Activated CD4-positive, alpha-beta T cell treated with anti-CD3 and anti-CD28 coated beads, Interleukin-2, amount 50 U/mL, for 1 hour (primary cell): ENCODE measurements at places on chromosomes 1 and 21.

DNA sequence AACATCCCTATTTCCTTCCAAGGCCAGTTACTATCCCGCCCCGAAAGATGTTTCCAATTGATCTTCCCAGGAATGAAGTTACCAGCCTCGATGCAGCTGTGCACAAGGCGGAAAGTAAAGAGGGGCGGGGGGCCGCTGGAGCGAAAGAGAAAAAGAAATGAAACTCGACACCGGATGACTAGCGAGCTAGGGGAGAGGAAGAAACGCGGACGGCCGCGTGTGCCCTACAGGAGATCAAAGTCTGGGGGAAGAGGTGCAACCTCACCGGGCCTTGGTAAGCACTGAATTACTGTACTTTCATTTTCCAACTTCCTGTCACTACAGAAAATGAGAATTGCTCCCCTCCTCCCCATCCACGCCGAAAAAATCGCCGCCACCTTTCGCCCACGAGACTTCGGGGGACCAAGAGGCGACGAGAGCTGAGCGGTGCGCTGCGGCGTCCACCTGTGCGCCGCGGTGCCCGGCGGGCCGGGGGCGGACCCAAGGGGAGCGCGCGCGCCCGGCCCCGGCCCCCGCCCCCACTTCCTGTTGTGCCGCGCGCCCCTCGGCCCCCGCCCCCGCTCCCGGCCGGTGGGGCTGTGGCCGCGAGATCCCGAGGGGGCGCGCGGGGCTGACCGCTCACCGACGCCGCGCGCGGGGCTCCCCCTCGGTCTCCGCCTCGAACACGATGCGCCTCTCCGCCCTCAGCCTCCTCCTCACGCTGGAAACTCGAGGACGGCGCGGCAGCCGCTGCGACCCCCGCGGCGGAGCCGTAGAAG is 622 bp downstream of the ELK4 start:
- DNase-seq = peak; percentile 78

DNA sequence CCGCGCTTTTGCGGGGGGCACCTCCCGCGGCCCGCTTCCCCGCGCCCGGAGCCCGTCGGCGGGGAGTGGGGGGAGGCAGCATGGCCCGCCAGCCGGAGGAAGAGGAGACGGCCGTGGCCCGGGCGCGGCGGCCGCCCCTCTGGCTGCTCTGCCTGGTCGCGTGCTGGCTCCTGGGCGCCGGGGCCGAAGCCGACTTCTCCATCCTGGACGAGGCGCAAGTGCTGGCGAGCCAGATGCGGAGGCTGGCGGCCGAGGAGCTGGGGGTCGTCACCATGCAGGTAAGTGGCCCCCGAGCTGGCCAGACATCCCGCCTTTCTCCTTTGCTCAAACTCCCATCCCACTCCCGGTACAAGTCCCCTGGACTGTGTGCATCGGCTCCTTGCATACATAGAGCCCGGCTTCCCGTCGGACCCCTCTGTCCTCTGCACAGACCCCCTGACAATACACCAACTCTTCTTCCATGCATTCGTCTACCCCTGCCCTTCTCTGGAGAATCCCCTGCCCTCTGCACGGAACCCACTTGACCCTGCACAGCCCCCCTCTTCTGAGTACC is 812 bp downstream of the CACHD1 start:
- DNase-seq = no peak

- no peak for DNase-seq
Measured at GRCh38 chr1:203126151-203126865, 1.2 kb upstream of the ADORA1 start.

GRCh38 chr1:2604156-2604843 is 17.7 kb downstream of the PRXL2B start:
- no peak for DNase-seq

- DNase-seq = no peak
Measured at GRCh38 chr1:54331843-54332463, 74.2 kb downstream of the SSBP3 start.

DNA sequence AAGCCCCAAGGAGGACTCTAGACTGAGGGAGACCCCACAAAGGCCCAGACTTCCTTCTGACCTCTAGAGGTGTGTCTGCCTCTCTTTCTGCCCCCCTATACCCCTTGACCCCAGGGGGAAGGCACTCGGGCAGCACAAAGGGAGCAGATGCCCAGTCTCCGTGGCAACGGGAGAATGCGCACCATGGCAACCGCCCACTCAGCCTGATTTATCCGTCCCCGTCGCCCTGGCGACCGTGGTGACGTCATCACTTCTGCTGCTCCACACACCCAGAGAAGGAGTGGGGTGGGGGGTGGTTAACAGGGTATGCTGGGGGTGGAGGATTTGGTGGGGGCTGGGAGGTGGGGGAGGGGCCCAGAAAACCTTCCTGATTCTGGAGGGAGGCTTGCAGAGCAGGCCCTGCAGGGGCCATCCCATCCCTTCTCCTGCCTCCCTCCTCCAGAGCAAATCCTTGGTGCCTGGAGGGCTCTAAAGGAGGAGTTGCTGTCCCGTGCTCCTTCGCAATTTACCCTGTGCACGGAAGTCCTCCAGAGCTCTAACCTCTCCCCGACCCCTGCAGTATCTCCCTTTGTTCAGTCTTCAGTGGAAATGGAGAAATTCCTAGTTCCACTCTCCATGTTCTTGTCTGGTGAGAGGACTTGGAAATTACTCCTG is 6.3 kb downstream of the CELF3 start:
- DNase-seq = peak; percentile 45

GRCh38 chr1:91712981-91713841 is 172.7 kb downstream of the TGFBR3 start:
- DNase-seq = no peak

- peak; percentile 53 for DNase-seq
Measured at GRCh38 chr1:201709564-201710295, 119.2 kb upstream of the IPO9 start.

- no peak for DNase-seq
Measured at GRCh38 chr1:171715813-171716251, 26.0 kb downstream of the VAMP4 start.

GRCh38 chr1:247487057-247487456 is 29.2 kb upstream of the OR2B11 start:
- peak; percentile 15 for DNase-seq

DNA sequence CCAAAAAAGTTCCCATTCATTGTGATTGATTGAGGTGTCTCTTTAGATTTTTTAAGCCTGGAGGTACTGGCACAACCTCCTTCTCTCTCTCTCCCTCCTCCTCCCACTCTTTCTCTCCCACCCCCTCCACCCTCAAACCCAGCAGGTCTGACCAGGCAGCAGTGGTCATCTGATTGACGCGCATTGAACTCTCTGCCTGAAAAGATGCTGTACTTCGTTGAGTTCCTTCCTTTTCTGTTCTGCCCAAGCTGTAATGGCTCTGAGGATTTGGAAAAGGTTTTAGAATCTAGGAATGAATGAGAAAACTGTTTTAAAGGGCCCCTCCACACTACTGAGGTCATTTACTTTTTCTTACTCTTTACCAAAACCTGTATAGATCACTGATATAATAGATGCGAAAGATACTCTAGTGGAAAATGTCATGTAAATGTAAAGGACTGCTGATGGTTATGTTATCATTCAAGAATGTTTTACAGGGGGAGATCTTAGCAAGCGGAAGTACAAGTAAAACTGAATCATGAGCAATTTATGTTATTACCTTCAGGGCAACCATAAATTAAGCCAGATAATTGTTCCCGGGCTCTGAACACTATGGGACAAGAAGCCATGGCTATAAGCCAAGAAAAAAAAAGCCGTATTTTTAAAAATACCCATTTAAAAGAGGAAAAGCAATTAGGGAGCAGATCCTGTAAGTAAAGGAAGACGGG is 25.2 kb upstream of the DYRK1A start:
- DNase-seq = no peak

GRCh38 chr1:208766832-208767231 is 522.6 kb upstream of the PLXNA2 start:
- DNase-seq = no peak

DNA sequence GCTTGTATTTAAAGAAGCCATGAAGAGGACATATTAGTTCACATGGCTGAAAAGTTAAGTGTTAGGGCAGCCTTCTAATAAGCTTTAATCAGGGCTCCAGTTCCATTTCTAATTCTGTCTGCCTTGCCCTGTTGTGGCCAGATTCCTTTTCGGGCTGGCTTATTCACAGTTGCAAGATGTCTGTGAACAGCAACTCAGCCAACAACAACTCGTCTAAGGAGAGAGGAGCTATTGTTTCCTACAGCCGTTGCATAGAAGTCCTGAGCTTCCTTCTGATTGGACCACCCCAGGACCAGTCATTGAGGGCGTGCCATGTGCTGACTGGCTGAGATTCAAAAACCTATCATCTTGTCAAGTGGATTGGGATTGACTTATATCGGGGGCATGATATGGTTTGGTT is 18.6 kb upstream of the COQ8A start:
- no peak for DNase-seq

GRCh38 chr1:27475720-27476119 is 14.2 kb downstream of the WASF2 start:
- no peak for DNase-seq

DNA sequence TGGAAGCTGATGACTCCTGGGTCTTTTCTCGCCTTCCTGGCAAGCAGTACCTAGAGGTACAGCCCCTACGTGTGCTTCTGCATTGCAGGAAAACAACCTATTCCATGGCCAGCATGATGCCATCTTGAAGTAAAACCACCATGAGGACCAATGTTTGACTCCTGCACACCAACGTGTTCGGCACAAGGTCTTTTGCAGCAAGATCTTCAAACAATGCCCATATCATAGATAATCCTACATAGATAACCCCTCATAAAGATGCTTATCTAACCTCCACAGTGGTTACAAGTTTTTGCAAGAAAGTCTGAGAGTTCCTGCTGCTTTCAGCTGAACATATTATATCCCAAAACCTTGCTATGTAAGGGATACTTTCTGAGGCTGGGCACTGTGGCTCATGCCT is 141.1 kb upstream of the MAP1LC3C start:
- no peak for DNase-seq

DNA sequence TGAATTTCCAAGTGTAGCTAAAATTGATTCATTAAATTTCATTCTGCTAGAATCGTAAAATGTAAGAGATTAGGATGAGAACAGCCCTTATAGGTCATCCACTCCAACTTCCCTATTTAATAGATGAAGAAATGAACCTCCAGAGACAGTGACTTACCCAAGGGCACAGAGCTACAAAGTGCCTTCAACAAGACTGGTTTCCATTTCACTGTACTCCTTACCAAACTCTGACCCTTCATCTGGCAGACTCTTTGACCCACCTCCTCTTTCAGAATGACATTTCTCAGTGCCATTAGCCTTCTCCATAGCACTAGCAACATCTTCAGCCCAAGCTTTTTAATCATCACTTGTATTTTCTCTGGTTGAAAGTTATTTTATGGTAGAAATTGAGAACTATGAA is 161.3 kb downstream of the NEK7 start:
- no peak for DNase-seq

GRCh38 chr1:214123061-214123784 is 135.4 kb downstream of the PROX1 start:
- DNase-seq = peak; percentile 18

DNA sequence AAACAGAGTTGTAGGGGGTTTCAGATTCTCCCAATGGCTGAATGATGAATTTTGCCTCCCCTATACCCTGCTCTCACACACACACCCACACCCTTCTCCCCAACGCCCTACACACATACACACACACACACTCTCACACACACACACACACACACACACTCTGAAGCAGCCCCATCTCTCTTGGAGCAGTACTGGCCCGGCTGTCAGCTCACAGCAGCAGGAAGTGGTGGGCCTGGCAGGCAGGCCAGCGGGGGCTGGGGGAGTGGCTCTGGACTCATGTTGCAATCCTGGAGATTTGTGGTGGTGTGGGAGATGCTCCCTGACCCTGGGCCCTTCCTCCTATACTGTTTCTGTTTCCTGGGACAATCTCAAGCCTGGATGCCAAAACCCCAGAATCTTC is 2.2 kb downstream of the IKBKE start:
- no peak for DNase-seq

- DNase-seq = peak; percentile 82
Measured at GRCh38 chr1:162847839-162848453, 13.0 kb downstream of the CCDC190 start.

DNA sequence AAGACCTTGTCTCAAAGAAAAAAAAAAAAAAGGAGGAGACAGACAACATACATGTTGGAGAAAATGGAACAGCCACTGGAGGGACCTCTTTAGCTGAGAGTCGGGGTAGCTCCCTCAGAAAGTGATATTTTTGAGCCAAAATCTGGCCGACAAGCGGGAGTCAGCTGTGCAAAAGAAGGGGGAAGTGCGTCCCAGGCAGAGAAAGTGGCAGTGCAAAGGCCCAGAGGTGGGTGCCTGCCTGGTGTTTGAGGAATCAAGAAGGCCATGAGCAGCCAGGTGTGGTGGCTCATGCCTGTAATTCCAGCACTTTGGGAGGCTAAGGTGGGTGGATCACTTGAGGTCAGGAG is 6.1 kb upstream of the CROCC start:
- DNase-seq = no peak
